ENCODE measurements at places on chromosomes 12 and 14.
A peak's percentile ranks its signal among the peaks of the same experiment; 100 is the strongest.

DNA sequence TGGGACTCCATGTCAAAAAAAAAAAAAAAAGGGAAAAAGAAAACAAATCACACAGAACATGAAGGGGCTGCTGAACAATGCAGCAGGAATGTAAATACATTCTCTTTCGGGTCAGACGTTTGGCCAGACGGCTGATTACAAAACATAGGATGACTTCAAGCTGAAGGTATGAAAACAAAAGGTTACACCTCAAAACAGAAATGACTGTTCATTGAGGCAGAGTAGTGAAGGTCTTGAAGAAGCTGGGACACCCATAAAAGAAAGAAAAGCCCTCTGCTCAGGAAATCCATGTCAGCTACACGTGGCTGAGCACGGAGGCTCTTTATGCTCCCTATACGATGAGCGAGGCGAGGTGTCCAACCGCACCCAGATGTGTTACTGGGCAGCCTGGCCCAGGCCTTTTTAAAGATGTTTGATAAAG lies 37.7 kb downstream of the FGD4 start:
- DNase-seq, result no peak

DNA sequence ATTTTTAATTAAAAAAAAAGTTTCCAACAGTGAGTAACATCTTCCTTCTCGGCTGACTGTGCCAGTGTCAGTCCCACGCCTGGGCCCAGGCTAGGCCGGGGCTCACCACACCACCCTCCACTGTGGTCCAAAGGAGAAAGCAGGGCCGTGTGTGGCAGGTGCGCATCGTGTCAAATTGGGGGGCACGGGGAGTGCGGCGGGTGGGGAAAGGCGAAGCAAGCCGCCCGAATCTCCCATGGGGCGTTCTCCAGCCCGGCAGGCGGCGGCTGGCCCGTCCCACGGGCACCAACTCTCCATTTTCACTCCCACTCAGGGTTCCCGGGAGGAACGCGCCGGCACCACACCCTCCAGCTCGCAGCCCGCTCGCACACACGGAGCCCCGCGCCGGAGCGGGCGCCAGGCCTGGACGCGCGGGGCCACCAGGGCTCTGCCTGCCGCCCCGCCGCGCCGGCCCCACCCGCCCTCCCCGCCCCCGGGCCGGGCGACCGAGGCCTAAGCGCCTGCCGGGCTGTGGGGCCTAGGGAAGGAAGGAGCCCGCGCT lies 604 bp downstream of the EEA1 start:
- peak; percentile 69 for DNase-seq

DNA sequence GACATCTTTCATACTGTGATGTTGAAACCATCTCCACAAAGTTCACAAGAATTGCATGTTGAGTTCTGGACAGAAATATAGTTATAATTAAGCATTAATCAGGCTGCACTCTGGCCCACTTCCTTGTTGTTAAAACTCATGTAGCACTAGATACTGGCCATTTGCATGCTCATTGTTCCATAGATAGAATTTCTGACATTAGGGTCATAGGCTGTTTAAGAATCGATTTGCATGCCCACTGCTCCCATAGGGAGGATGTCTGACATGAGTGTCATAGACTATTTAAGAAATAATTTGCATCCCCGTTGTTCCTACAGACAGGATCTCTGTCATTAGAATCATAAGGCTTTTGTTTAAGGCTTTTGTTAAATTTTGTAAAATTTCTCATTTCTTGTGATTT lies 50.2 kb downstream of the MYF5 start:
- no peak for DNase-seq

- DNase-seq, result no peak
These were observed 51.4 kb downstream of the FBXW8 start for GRCh38 chr12:116962197-116962596.

- no peak for DNase-seq
These were observed 7.8 kb downstream of the PPTC7 start for GRCh38 chr12:110575326-110575725.

- DNase-seq, result peak; percentile 93
These were observed at the start of gene HOXC10 for GRCh38 chr12:53984901-53985691. TSS of gene HOXC10 (plus strand) at chr12:53985146. CDS start at chr12:53985260, 114 bp downstream.

DNA sequence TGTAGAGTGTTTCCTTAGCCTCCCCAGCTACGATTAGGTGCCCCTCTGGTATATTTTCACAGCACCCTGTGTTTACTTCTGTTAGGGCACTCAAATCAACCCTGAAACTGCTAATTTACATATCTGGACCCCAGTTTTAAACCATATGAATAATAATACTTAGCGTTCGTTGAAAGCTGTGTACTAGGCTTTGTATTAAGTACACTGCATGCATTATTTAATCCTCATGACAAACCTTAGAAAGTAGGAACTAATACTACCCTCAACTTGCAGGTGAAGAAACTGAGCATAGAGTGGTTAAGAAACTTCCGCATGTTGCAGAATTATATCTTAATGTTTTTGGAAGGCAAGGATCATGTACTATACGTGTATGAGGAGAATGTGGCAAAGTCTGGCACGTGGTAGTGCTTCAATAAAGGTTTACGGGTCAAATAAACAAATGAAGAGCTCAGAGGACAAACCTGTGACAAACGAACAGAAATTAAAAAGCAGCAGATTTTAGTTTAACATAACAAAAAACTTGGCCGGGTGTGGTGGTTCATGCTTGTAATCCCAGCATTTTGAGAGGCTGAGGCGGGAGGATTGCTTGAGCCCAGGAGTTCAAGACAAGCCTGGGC lies 22.2 kb upstream of the ARID2 start:
- DNase-seq, result no peak
